ENCODE measurements at places on chromosomes 5 and 9.

GRCh38 chr5:82593481-82593880, 315.3 kb upstream of the RPS23 start:
- DNase-seq = no peak

DNA sequence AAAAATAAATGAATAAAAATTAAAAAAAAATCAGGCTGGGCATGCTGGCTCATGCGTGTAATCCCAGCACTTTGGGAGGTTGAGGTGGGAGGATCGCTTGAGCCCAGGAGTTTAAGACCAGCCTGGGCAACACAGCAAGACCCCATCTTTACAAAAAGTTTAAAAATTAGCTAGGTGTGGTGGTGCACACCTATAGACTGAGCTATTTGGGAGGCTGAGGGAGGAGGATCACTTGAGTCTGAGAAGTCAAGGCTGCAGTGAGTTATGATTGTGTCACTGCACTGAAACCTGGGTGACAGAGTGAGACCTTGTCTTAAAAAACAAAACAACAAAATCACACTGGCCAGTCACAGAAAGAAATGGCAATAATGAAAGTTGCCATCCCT, 3.4 kb upstream of the CNTRL start:
- DNase-seq = no peak

- DNase-seq = no peak
Measured at GRCh38 chr5:150393096-150393645, 19.5 kb downstream of the CD74 start.

GRCh38 chr9:111985315-111985714, 88.7 kb downstream of the UGCG start:
- DNase-seq = no peak

DNA sequence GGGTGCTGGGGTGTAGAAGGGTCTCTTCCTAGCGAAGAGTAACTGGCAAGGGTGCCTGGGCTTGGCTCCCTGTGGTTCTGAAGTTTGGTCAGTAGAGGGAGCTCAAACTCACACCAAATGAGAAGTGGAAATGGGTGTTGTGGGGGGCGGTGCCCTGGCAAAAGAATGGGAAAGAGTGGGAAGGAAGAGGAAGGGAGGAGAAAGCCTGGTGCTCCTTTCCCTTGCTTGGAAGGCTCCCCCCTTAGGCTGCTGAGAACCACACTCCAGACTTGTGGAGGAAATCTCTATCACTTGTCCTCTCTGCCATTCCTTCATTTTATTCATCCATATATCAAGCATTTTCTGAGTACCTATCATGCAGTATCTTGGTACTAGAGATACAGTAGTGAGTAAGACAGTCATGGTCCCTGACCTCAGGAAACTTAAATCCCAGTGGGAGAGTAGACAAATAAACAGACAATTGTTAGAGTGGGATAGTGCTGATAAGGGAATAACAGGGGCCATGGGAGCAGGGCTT, 13.0 kb downstream of the SLC4A9 start:
- peak; percentile 70 for DNase-seq

- DNase-seq = no peak
Measured at GRCh38 chr9:104861397-104861796, 66.6 kb downstream of the ABCA1 start.

GRCh38 chr5:142881076-142881783, 111.1 kb downstream of the ARHGAP26 start:
- peak; percentile 54 for DNase-seq
